ENCODE measurements at places on chromosomes 6 and 20. TPM values are rescaled to one million over a fixed set of nuclear protein-coding genes. Genes with fewer than 3 reads are reported as not detected.

MYB gene
- 0.54 TPM for total RNA-seq

NKAPL gene
- 1.9 TPM for total RNA-seq

SIRT5 gene
- 4.9 TPM for total RNA-seq

SLX4IP gene
- 7.0 TPM for total RNA-seq

SRC gene
- total RNA-seq, result 19.1 TPM

GMNN gene
- total RNA-seq, result 41.7 TPM

SPINT4 gene
- total RNA-seq, result not detected

ZNF165 gene
- total RNA-seq, result 0.45 TPM

CYP24A1 gene
- total RNA-seq, result 0.98 TPM

GUCA1A gene
- total RNA-seq, result not detected

RSPH4A gene
- 0.82 TPM for total RNA-seq

SLC16A10 gene
- not detected for total RNA-seq

CLVS2 gene
- not detected for total RNA-seq
